ENCODE measurements at places on chromosomes 7 and 10. TPM values are rescaled to one million over a fixed set of nuclear protein-coding genes. Genes with fewer than 3 reads are reported as not detected.

DBNL gene
- 88.2 TPM for total RNA-seq

PBLD gene
- 2.8 TPM for total RNA-seq

TSPAN33 gene
- 0.17 TPM for total RNA-seq

NKX1-2 gene
- total RNA-seq, result not detected

AKR1E2 gene
- total RNA-seq, result 11.7 TPM

C10orf105 gene
- under 0.01 TPM for total RNA-seq

ARHGEF5 gene
- 3.9 TPM for total RNA-seq

HHEX gene
- 3.5 TPM for total RNA-seq

CYP3A7 gene
- 37.8 TPM for total RNA-seq

SLC25A40 gene
- 4.1 TPM for total RNA-seq

WNT8B gene
- not detected for total RNA-seq

RBM20 gene
- under 0.01 TPM for total RNA-seq

STN1 gene
- 27.0 TPM for total RNA-seq

PGAM2 gene
- 0.26 TPM for total RNA-seq

ECHDC3 gene
- total RNA-seq, result 16.2 TPM

LRRC17 gene
- total RNA-seq, result 12.6 TPM

CHAT gene
- total RNA-seq, result not detected

ADRB1 gene
- not detected for total RNA-seq

BAMBI gene
- 4.6 TPM for total RNA-seq

AEBP1 gene
- 133 TPM for total RNA-seq

ABCB1 gene
- 0.77 TPM for total RNA-seq

GJD4 gene
- total RNA-seq, result 0.17 TPM

LRIT1 gene
- not detected for total RNA-seq

MRM2 gene
- 14.9 TPM for total RNA-seq

GDF2 gene
- not detected for total RNA-seq

UCN3 gene
- not detected for total RNA-seq

SFXN2 gene
- 1.0 TPM for total RNA-seq

FOXI2 gene
- not detected for total RNA-seq

GNGT1 gene
- not detected for total RNA-seq

EFCAB10 gene
- not detected for total RNA-seq

KIF11 gene
- total RNA-seq, result 8.9 TPM

EBF3 gene
- total RNA-seq, result under 0.01 TPM

RNF32 gene
- 2.8 TPM for total RNA-seq

GPNMB gene
- total RNA-seq, result 177 TPM

TMEM248 gene
- 59.6 TPM for total RNA-seq

MSS51 gene
- total RNA-seq, result 1.5 TPM

ZNF12 gene
- total RNA-seq, result 19.0 TPM

FAM13C gene
- total RNA-seq, result 3.9 TPM

PIK3CG gene
- not detected for total RNA-seq

HNRNPF gene
- 293 TPM for total RNA-seq

SLC18A3 gene
- total RNA-seq, result not detected

GATA3 gene
- not detected for total RNA-seq

C10orf143 gene
- total RNA-seq, result 2.0 TPM

CTNNA3 gene
- total RNA-seq, result under 0.01 TPM

CYP26A1 gene
- not detected for total RNA-seq

TRIL gene
- 0.17 TPM for total RNA-seq
